ENCODE measurements at places on chromosomes 4 and X.

- DNase-seq: no peak
Measured at GRCh38 chr4:155766622-155767021, 7.8 kb downstream of the GUCY1B1 start.

DNA sequence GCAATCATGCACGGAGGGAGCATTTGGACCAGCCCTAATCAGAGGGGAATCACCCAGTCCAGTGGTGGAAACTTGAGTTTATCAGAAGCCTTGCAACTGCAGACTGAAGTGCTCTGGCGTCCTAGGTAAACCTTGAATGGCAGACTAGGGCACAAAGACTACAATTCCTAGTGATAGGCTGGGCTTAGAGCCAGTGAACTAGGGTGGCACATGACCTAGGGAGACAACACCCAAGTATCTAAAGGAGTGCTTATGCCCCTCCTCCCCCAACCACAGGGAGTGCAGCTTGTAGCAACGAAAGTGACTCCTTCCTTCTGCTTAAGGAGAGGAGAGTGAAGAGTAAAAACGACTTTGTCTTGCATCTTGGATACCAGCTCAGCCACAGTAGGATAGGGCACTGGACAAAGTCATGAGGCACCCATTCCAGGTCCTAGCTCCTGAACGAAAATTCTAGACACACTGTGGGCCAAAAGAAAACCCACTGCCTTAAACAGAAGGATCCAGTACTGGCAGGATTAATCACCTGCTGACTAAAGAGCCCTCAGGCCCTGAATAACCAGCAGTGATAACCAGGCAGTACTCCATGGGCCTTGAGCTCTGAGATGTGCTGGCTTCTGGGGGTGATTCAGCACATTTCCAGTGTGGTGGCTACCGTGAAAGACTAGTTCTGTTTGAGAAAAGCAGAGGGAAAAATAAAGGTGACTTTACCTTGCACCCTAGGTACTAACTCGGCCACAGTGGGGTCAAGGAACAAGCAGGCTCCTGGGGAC, 58.7 kb upstream of the STARD8 start:
- no peak for DNase-seq

DNA sequence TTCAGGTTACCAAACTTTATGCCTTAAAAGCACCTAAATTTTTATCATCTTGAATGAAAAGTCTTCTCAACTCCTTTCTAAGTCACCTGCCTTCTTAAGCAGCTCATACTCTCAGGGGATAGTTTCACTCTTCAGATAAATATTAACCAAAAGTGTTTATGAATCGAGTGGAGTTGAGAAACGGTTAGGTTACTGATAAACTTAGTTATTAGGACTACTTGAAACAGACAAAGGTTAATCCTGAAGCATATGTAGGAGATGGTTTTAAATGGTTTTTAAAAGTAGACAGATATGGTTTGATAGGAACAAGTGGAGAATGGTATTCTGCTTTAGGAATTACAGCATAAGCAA, 32.8 kb downstream of the CLDN22 start:
- DNase-seq: no peak

DNA sequence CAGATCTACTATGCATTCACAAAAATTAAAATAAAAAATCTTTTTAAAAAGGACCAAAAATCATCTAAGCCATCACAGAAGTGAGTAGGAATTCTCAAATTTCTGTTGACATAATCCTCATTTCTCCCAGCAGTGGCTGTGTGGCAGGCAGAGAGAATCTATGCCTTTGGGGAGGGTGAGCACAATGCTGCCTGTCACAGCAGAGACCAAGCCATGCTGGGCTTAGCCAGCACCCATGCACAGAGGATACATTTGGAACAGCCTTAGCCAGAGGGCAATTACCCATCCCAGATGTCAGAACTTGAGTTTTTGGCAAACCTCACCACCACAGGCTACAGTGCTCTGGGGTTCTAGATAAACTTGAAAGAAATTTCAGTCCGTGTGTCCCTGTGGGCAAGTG, 1274.8 kb upstream of the ADGRL3 start:
- DNase-seq: no peak

DNA sequence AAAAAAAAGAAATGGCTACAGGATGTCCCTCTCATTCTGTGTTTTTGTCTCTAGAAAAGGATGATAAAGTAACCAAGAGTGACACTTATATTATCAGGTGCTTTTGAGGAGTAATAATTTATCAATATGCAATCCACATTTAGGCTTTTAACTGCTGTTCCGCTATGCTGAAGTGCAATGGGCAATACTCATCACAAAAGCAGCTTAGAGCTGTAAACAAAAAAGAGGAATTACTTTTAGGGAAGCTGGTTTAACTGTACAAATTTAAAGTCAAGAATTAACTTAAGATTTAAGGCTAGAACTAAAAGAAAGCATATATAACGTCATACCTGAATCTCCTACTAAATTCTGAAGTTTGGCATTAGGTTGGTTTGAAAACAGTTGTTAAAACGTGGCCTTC, 93.5 kb upstream of the DDX3X start:
- DNase-seq: no peak

- DNase-seq: no peak
Measured at GRCh38 chr4:66246643-66247042, 576.4 kb upstream of the EPHA5 start.

Data from body of pancreas (tissue), 4 donors.